ENCODE measurements at places on chromosomes 16 and 17.

DNA sequence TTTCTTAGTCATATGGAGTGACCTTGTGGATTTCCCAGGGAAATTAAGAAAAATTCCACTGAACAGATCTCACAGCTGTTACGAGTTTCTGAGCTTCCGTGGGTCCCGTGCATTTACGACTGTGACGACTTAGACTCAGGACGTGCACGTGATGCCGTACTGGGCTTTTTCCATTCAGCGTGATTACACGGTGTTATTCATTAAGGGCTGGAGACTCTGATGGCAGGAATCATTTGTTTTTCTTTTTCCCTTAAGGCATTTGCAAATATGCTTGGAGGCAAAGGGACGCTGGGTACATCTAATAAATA is 57.2 kb downstream of the TBC1D16 start:
- DNase-seq, result no peak

GRCh38 chr16:78574571-78574970 is 475.1 kb downstream of the WWOX start:
- no peak for DNase-seq

DNA sequence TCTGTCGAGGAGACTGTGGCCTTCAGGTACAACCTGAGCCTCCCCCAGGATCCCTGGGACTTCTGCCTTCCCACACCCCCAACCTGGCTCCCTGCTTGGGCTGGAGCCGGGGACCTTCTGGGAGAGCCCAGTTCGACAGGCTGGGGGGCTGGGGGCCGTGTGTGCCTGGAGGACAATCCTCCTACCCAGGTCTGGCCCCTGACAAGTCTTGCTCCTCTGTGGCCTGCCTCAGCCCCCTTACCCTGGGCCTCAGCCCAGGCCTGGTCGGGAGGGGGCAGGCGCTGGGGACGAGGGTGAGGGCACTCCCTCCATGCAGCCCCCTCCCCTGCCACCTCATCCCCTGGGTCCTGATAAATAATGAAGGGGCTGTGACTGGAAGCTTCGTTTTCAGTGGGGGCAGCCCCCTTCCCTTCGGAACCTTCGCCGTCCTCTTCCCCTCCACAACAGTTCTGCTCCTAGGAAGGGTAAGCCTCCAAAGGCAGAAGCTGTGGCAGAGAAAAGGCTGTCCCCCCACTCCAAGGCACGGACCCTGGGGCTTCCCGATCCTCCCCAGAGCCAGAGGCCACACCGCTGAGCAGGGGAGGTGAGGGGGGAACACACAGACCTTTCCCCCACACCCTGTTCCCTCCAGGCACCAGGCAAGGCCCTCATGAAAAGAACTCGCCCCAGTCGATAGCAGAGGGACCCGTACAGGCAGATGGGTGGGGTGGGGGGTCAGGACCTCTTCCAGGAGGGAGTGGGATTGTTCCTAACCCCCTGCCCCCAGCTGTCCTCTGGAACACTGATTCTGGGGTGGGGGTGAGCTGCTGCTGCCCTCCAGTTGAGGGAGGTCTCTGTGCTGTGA is 5.0 kb upstream of the BAHCC1 start:
- DNase-seq, result no peak

DNA sequence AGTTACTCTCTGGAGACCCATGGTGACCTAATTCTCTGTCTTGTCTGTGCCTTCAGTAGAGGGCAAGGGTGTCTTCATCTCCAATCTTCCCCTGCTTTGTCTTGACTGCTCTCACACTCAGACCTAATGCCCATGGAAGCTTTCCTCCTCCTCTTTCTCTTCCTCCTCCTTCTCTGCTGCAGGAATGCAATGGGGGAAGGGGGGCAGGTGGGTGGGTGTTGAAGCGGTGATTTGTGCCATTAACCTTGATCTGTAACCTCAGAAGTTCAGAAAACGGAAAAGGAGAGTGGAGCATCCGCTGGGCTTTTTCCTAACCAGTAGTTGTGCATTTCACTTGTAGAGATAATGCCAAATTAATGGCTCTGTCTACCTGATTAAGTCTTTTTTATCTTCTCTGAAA is 172.3 kb upstream of the CDH11 start:
- no peak for DNase-seq

DNA sequence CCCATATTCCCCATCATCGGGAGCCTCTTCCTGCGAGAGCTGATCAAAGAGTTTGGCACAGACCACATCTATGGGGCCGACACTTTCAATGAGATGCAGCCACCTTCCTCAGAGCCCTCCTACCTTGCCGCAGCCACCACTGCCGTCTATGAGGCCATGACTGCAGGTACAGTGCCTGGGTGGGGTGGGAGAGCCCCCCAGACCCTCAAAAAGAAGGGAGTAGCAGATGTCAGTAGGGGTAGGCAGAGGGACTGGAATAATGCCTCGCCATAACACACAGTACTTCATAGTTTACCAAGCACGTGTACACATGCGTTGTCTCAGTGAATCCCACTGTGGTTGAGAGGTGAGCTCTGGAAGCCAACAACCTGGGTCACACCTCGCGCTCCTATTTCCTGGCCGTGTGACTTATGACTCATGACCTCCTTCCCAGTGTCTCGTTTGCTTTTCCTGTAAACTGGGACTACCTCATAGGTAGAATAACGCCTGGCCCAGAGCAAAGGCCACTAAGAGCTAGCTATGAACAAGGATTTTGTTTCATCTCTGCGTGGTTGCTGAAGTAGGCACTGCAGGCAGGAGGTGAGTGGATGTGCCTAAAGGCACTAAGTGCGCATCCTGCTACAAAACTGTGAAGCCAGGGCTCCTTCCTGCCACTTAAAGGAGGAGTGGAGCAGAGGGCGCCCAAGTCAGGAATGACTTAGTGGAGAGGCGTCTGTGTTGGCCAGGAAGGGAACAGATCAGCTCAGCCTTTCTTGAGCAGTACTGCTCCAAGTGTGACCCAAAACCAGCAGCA is 5.2 kb downstream of the NAGLU start:
- DNase-seq, result no peak

GRCh38 chr16:85838381-85838780 is 38.9 kb downstream of the COX4I1 start:
- DNase-seq, result no peak

DNA sequence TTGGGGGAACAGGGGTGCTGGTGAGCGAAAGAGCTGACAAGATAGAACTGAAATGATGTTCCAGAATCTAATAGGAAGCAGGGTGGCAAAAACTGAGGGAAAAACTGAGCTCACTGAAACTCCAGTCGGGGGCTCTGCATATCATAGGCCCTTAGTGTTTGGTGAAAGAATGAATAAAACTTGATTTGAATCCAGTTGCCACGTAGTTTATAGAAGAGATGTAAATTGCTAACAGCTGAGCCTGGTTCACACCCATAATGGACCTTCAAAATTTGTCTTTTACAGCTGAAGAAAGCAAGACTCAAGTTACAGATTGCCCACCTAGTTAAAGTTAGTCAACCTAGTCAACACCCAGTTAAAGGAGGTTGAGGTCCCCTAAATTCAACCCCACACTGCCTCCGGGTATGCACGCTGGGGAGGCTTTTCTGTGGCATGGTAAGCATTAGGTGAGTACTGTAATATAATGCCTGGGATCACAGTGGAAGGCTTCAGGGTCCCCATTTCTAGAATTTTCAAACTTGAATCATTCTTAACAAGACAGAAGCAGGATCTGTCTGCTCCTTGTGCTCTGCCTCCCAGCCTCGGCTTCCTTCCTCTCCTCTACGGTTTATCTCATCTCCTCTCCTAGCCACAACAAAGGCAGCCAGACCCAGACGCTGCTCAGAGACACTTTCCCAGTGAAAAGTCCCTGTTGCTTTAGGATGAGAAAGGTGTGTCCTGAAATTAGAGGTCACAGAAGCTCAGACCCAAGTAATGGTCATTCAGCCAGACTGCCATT is 26.9 kb upstream of the SUPT4H1 start:
- no peak for DNase-seq

DNA sequence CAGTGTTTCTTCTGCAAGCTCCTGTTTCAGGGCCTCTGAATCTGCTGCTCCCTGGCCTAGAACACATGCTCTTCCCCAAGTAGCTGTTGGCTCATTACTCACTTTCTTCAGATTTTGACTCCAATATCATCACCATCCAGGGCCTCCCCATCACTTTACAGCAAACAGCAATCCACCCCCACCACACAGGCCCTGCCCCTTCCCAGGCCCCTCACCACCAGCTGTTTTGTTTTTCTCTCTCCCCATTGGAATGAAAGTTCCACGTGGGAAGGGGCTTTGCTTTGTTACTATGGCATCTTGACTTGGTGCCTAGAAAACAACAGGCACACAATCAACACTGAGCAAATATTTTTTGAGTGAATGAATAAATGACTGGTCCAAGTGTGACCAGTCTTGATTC is 4.0 kb downstream of the TMEM170A start:
- DNase-seq, result no peak

DNA sequence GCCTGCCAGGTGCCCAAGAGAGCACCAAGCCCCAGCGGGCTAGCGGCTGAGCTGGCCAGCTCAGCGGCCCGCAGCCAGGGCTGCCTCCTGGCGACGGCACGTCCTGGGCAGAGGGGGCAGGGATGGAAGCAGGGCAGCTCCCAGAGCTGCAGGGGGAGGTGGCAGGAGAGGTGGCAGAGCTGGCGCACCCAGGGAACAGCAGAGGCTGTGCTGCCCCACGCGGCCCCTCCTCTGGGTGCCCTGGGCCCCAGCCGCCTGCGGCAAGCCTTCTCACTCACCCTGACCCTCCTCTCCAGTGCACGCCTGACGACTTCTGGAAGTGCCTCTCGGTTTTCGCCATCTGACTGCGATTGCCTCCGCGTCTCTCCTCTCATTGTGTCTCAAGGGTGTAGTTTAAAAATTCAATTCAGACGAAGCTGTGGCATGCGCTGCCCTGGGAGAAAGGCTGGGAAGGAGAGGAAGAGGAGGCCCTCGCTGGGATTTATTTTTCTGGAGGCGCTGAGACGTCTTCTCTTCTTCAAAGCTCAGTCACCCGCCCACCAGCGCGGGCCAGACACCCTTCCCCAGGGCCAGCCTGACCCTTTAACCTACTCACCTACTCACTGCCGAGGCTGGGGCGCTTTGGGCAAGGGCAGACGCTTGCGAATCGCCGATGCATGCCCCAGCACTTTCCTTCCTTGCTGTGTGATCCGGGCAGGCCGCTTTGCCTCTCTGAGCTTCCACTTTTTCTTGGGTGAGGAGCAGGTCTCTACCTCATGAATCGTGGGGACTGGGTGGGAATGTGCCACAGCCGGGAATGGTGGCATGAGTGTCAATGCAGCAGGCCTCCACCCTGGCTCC is 24.9 kb downstream of the GSE1 start:
- no peak for DNase-seq

DNA sequence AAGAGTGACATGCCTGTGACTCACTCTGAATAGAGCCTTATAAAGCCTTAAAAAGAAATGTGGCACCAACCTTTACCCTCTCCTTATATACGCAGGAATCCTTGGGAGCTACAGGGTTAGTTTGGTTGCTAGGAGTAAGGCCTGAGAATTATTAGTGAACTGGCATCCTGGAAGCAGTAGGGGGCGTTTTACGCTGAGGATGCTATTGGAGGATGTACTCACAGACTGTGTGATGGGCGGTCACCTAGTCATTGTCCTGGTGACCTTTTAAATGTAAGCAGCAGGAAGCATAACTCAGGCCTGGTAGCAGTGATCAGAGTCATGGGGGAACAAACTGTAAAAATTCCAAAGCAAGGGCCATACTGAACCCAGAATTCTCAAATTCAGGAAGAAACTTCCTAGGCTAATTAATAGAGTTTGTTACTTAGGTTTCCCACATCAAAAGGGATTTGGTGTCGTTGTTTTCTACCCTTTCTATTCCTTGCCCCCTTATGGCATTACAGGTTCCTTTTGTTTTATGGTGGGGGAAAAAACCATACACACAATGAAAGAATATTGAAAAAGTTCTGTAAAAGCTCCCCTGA is 153.8 kb downstream of the SNX11 start:
- DNase-seq, result no peak

DNA sequence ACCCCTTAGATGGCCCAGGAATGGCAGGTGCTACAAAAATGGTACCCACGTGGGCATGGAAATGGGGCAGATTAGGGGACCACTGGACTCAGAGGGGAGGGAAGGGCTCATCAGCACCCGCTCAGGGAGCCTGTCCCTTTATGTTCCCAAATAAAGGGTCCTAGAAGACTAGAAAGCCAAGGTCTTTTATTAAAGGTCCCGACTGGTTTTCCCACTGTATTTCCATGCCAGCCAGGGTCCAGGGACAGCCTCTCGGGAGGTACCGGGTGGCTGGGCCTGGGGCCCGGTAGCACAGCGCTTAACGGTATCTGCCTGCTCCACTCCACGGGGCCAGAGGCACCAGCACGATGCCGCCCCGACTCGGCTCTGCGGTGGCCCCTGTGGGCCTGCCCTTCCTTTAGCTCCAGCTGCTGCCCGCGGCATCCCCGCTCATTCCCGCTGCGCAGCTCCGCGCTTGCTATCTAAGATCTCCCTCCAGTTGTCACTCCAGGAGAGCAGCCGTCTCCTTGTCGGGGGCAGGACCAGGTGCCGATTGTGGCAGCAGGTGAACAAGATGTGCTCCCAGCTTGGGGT is 1.4 kb downstream of the NT5C start:
- DNase-seq, result no peak

DNA sequence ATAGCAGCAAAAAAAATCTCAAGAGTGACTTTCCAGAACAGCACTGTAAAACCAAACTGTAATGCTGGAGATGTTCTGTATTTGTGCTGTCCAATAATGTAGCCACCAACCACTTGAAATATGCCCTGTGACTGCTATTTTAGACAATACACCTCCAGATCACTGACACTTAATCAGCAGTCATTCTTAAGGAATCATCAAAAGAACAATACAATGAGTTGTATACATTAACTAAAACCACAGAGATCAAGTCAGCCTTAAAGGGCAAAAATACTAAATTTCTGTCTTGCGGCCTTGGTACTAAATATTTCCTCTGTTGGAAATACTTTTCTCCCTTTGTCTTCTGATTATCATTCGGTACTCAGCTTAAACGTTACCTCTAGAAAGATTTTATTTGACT is 33.6 kb upstream of the ANKFY1 start:
- DNase-seq, result no peak

DNA sequence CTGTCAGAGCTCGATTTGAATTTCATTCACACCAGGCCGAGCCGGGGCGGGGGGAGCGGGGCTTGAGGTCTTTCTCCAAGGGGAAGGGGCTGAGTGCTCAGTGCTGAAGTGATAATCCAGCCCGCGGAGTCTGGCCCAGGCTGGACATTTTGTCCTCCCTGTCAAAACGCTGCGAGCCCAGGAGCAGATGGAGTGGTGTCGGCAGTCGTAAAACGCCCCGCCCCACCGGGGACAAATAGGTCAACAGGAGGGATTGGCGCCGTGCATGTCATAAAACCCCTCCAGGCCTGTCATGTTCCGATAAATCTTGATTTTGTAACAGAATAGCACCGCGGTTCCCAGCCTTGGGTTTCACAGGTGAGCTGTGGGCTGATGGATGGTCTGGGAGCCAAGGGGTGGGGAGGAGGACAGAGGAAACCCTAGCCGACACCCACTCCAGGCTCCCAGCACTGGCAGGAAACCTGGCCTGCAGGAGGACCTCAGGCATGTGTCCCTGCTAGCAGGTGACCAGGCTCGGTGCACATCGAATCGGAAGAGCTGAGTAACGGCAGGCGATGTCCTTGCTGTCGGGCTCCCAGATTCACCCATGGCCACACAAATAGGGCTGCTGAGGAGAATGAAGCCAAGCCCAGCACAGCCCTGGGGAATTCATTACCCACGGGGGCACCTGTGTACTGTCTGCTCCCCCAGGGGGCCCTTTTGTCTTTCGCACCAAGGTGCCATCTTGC is 341.4 kb downstream of the FOXL1 start:
- DNase-seq, result no peak

- DNase-seq, result no peak
Observed at GRCh38 chr17:77867308-77867781, 91.2 kb upstream of the TNRC6C start.

Measured in NCI-H2029 treated with DMSO at 0.1 percent for 48 hours (cell line).